Fibroblast of the aortic adventitia (primary cell): ENCODE measurements at places on chromosomes 2 and 18. TPM values are rescaled to one million over a fixed set of nuclear protein-coding genes. Genes with fewer than 3 reads are reported as not detected.

Gene ST8SIA5
- total RNA-seq: 0.90 TPM in 1 of 2 replicates, not detected in the other

Gene VIT
- 2.0 and 12.9 TPM in 2 replicates for total RNA-seq

Gene OTX1
- 0.27 and 0.57 TPM in 2 replicates for total RNA-seq

Gene SPIRE1
- total RNA-seq: 27.7 and 43.4 TPM in 2 replicates

Gene SNRPD1
- total RNA-seq: 15.1 and 78.2 TPM in 2 replicates

Gene SLC14A1
- 5.6 and 254 TPM in 2 replicates for total RNA-seq

Gene HOXD4
- total RNA-seq: 1.1 TPM in 1 of 2 replicates, not detected in the other

Gene SIX3
- total RNA-seq: not detected in 2 replicates

Gene SERPINB12
- not detected in 2 replicates for total RNA-seq

Gene LRATD1
- 0.08 and 0.36 TPM in 2 replicates for total RNA-seq

Gene PPP1R1C
- 1.4 TPM in 1 of 2 replicates, not detected in the other for total RNA-seq

Gene UGT1A5
- total RNA-seq: not detected in 2 replicates

Gene VWA3B
- total RNA-seq: not detected in 2 replicates

Gene SLC30A3
- 0.09 and 0.25 TPM in 2 replicates for total RNA-seq

Gene OTOS
- not detected in 2 replicates for total RNA-seq

Gene EIF2AK3
- 31.5 and 92.3 TPM in 2 replicates for total RNA-seq

Gene ELOA2
- not detected in 2 replicates for total RNA-seq

Gene CDH7
- not detected in 2 replicates for total RNA-seq

Gene TEX51
- not detected in 2 replicates for total RNA-seq

Gene TGFA
- not detected in 2 replicates for total RNA-seq

Gene KCNIP3
- 0.25 and 2.9 TPM in 2 replicates for total RNA-seq

Gene AQP4
- total RNA-seq: not detected in 2 replicates

Gene NEB
- 0.27 and 0.41 TPM in 2 replicates for total RNA-seq

Gene KATNAL2
- total RNA-seq: 2.7 and 10.4 TPM in 2 replicates

Gene DSC2
- 0.82 TPM in 1 of 2 replicates, not detected in the other for total RNA-seq
